ENCODE measurements at places on chromosomes 2 and 18.
A peak's percentile ranks its signal among the peaks of the same experiment; 100 is the strongest.

GRCh38 chr2:236219411-236219810 is 44.8 kb downstream of the ASB18 start:
- no peak for DNase-seq

DNA sequence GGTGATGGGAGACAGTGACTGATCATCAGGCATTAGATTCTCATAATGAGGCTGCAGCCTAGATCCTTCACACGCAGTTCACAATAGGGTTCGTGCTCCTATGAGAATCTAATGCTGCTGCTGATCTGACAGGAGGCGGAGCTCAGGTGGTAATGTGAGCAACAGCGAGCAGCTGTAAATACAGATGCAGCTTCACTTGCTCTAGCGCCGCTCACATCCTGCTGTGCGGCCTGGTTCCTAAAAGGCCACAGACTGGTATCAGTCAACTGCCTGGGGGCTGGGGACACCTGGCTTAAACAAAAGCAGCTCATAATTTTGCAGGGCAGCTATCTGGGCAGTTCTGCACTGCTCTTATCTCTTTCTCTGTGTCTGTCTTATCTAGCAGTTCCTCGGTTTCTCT is 20.4 kb upstream of the CD226 start:
- no peak for DNase-seq

- DNase-seq: peak; percentile 78
Measured at GRCh38 chr2:191020742-191021381, 6.9 kb upstream of the STAT1 start.

- DNase-seq: no peak
Measured at GRCh38 chr2:205868773-205869333, 186.6 kb downstream of the NRP2 start.

DNA sequence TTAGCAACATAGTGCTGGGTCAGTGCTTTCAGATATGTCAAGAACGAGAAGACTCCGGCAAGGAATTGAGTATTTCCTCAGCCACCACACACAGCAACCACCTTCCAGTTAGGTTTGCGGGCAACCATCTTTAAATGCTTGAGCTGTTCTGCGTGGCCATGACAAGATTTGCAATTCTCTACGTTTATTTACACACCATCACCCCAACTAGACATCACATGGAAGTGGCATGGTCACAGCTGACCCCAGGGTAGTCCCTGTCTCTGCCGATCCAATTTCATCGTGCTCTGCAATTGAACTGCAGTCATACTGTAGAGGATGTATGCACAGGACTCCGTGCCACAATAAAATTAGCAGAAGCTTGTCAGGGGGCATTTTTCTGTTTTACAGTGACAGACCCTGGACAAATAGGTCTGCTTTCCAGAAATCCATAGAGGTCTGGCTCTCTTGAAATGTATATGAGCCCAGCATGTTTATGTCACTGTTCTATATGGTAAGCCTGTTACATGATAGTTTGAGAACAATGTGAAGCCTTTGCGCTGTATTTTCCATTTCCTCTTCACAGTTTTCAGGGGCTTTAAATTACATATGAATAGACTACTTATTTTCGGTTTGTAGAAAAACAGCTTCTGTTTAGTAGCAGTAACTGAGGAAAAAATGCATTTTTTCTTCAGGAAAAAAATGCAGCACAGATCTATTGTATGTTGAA is 605.2 kb downstream of the NR4A2 start:
- no peak for DNase-seq

- no peak for DNase-seq
Measured at GRCh38 chr2:207897541-207898353, 127.6 kb downstream of the PLEKHM3 start.

DNA sequence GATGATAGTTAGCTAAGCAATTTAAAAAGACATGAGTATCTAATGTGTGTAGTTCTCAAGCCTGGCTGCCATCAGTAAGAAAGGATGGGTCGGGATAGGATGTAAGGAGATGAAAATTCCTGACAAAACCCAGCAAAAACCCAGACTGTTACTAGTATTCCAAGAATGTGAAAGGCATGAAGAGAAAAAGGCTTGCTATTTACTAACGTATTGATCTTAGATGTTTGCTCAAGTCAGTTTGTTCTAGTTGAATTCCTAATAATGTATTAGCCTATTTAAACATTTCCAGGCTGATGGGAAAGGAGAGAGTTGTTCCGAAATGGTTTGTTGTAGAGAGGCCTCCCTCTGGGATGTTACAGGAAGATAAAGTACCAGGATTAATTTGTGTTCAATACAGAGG is 88.2 kb downstream of the ZNF532 start:
- DNase-seq: no peak

DNA sequence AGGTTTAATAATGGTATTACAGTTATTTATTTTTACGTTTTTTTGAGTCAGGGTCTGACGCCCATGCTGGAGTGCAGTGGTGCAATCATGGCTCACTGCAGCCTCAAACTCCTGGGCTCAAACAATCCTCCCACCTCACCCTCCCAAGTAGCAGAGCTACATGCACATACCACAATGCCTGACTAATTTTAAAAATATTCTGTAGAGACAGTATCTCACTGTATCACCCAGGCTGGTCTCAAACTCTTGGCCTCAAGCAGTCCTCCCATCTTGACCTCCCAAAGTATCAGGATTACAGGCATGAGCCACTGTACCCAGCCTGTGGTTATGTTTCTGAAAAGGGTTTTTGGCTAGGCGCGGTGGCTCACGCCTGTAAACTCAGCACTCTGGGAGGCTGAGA is 120.8 kb downstream of the ESCO1 start:
- DNase-seq: no peak

DNA sequence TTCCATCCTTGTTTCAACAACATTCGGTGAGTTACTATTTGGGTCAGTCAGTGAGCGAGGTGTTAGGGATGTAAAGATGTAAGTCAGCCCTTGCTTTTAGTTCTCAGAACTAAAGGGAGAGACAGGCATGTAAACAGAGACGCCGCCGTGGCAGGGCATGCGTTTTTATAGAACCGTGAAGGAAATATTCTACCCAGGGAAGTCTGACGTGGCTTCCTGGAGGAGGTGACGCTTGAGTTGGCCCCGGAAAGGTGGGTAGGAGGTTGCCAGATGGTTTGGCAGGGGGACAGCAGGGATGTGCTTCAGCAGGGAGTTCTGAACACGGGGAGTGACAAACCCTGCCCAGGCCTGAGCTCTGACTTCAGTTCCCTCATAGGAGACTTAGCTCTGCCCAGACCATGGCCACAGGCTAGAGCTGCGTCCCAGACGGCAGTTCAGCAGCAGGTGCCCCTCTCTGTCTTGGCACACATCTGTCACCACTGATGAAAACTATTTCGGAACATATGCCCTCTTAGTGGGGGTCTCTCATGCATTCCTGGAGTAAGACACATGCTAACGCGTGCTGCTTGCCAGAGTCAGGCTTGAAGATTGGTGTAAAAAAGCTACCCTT is 23.4 kb upstream of the RPL31 start:
- DNase-seq: no peak

GRCh38 chr2:55761526-55761925 is 67.9 kb upstream of the PNPT1 start:
- DNase-seq: no peak

DNA sequence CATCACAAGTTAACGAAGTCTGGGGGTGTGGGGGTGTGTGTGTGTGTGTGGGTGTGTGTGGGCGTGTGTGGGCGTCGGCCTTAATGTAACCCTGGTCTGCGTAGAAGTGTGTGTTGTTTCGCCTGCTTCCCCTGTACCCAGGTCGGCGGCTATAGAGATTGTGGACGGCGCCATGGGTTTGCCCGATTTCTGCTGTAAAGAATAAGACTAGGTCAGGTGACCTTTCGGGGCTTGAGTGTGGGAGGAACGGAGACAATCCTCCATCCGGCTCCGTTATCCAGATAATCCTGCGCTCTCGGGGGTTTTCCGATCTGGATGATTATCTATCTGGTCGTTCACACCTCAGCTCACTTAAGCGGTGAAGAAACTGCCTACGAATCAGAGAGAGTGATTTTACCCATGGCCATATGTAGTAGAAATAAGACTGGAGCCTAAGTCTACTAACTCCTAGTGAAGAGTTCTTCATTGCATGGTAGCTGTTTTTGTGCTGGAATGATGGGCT is 543 bp downstream of the HADHB start:
- DNase-seq: peak; percentile 82

GRCh38 chr18:64807560-64807959 is 658.7 kb upstream of the LINC00305 start:
- no peak for DNase-seq

DNA sequence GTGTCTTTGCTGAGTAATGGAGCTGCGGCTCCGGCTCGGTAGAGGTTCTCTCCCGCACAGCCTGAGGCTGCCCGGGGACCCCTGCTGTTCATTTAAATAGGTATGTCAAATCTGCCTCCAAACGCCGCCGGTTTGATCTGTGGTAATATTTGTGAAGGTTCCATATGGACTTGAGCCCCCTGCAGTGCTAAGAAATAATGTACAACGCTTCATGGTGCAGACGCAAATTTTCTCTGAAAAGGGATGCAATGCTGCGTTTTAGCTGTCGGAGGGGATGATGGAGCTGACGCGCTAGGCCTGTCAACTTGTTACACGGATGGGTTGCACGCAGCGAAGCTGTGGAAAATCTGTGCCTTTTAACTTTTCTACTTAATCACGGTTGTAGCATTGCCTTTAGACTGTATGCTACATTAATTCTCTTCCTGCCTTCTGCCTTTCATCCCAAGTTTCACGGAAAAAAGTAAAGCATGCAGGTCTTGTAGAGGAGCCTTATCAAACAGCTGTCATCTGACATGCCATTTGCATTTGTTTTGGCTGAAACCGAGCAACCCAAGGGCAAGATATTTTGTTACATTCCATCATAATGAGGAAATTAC is 43.2 kb downstream of the MRPS9 start:
- no peak for DNase-seq

DNA sequence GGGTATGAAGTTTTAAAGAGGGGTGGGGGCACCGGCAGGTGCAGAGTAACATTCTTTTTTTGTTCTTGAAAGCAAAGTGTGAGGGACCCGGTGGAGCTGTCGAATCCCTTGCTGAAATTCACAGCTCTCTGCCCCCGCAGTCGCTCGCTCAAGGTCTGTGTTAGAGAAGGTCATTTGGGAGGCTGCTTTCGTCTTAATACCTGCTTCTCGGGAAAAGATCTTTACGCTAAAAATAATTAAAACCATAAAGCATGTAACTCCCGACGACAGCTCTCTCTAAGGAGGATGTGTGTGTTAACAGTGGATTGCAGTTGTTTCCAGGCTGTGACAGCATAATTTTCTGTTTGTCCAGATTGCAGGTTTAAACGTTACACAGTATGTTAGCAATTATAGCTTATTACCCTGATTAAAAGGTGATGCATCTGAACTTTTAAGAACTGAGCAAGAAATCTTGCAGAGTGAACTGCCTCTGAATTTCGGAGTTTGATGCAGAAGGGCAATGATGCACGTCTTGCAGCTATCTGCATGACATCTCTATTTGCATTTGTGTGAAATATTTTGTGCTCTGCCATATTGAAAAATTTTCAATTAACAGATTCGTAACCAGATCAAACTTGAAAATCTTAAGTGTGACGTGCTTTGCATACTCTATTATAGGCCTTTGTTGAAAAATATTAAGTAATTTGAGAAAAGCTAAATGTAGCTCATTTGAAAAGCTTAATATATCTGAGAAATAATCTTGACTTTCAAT is 954 bp downstream of the RAPGEF4 start:
- no peak for DNase-seq

DNA sequence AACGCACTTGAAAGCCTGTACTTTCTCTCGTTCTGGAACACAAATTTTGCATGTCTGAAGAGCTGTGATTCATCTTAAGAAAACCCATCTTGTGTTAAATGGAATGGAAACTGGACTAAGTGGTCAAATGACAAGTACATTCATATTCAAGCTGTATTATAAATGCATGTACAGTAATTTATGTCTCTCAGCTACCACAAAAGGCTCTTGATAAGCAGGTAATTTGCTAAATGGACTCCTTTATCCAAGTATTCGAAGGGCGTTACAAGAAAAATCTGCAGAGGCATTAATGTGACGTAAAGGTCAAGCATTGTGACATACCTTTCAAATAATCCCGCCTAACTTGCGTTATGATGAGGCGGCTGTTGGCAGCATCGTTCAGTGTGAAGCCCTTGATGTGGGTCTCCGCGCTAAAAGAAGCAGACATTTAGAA is 66.6 kb downstream of the ABCG8 start:
- no peak for DNase-seq

GRCh38 chr18:6428851-6429395 is 14.2 kb upstream of the L3MBTL4 start:
- no peak for DNase-seq

- no peak for DNase-seq
Measured at GRCh38 chr2:198113316-198113715, 308.9 kb downstream of the PLCL1 start.

- no peak for DNase-seq
Measured at GRCh38 chr2:165268754-165269153, 29.5 kb downstream of the SCN2A start.

- no peak for DNase-seq
Measured at GRCh38 chr2:234502919-234503285, 6.0 kb upstream of the ARL4C start.

GRCh38 chr2:20633001-20633400 is 17.9 kb downstream of the HS1BP3 start:
- no peak for DNase-seq

DNA sequence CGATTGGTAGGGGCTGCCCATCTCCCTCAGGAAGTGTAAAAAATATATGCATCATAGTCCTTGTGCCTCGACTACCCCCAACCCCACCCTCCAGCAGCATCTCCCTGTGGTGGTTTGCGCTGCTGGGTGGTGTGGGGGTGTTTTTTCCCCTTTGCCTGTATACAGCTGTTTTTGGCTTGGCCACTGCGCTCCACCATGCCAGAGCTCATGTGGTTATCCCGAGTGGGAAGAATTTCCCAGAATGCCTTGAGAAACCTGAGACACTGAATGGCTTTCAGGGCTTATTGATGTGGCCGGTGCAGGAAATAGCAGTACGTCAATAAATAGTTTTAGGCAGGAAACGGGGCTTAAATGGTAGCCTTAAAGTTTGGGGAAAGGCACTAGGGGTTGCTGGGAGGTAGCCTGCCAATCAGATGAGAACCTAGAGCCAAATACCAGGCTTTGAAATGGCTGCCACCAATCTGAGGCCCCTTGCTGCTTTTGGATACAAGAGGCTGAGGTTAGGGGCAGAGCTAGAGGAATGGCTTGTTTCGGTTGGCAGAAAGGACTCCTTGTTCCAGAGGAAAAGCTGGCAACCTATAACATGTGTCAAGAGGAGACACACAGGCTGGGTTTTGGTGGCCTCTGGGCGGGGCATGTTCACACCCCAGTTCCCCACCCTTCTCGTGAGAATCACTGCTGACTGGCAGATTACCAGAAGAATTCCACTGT is 144.1 kb downstream of the SMAD7 start:
- no peak for DNase-seq

- DNase-seq: no peak
Measured at GRCh38 chr18:50190926-50191325, 4.0 kb downstream of the MYO5B start.

- DNase-seq: peak; percentile 15
Measured at GRCh38 chr2:30936977-30937376, 129.7 kb upstream of the CAPN13 start.

DNA sequence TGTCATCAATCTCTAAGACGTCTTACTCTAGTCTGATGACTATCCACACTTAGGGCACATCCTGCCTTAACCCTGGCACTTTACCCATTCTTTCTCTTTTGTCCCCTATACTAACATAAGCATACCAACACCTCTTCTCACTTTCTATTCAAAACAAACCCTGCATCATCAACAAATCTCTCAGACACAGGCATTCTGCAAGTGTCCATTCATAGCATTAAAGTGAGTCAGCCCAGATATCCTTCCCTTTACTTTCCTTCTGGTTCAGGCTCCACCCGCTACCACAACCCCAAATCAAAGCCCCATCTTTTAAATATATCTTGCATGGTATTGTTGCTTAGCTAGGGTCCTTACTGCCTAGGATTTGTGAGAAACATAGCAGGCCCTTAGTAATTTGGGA is 3.8 kb downstream of the GRB14 start:
- no peak for DNase-seq

- DNase-seq: no peak
Measured at GRCh38 chr2:159029936-159030335, 61.5 kb downstream of the TANC1 start.
